ENCODE measurements at places on chromosomes 16 and 17.

DNA sequence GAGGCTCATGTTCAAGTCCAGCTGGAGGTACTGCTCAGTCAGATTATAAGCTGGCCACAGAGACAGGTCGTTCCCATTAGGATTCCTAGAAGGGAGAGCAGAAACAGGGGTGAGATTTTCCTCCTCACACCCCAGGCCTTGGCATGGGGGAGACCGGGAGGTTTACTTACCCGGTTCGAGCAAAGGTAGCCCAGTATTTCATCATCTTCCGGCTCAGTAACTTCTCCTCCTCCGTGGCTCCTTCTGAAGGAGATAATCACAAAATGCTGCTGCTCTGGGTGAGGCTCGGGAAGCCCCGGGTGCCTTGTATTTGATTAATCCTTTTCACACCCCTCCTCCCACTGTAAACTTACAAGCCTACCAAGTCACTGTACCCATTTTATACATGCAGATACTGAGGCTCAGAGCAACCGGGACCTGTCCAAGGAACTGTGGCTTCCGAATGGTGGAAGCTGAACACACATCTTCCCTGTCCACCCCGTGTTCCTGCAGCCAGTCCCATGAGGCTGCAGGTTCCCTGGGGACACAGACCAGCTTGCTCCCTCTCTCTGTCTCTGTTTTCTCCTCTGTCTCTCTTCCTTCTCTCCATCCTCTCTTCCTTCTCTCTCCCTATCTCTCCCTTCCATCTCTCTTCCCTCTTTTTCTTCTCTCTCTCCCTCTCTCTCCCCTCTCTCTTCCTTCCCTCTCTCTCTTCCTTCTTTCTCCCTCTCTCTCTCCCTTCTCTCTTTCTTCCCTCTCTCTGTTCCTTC is 13.9 kb upstream of the CES1 start:
- no peak for DNase-seq

GRCh38 chr17:76014925-76015261 is 12.2 kb downstream of the EVPL start:
- DNase-seq = no peak

GRCh38 chr16:12311877-12312276 is 335.3 kb downstream of the SNX29 start:
- no peak for DNase-seq

GRCh38 chr17:43846963-43847371 is at the start of gene CD300LG:
CD300LG (plus strand) TSS chr17:43847176; CDS start chr17:43847217, 41 bp downstream.
- no peak for DNase-seq

- DNase-seq = peak; percentile 47
Observed at GRCh38 chr17:55717898-55718735, 4.5 kb downstream of the TMEM100 start.

DNA sequence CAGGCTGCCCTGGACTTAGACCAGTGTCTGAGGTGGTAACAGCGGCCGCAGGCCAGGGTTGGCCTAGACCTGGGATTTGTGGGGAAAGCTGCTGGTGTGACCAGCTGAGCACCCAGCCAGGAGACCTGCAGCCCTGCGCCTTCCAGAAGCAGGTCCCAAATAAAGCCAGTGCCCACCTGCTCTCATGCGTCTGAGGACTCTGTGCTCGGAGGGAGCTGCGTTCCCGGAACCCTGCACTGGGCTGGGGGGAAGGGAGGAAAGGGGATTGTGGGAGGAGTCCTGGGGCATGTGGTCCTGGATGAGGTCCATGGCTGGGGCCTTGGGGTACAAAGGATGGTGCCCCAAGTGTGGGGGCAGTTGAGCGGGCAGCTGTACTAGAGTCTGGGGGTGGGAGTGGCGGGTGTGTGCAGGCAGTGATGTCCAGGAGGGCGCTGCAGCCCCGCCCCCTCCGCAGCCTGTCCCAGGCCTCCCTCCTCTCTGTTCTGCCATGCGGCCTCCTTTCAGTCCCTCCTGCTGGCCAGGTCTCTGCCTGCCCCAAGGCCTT is 1.8 kb upstream of the NECAB2 start:
- DNase-seq = no peak

GRCh38 chr16:23901178-23902033 is 65.6 kb downstream of the PRKCB start:
- no peak for DNase-seq

- DNase-seq = no peak
Observed at GRCh38 chr16:77376358-77376757, 58.5 kb downstream of the ADAMTS18 start.

DNA sequence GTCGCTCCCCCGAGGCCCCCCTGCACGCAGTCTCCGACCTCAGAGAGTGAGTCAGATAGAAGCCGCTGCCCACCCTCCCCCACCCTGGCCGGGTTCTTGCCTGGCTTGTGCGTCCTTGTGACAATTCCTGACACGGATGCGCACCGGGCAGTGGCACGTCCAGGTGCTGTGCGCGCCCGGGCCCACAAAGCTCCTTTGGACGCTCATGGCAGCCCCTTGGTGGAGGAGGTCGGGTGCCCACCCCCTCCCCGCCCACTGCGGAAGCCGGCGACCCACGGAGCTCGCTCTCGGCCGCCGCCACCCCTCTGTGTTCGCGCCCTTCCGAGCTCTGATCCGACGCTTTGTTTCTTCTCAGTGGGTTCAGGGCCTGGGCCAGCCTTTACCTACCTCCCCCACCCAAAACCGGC is 662 bp upstream of the TUBB3 start:
- peak; percentile 44 for DNase-seq

DNA sequence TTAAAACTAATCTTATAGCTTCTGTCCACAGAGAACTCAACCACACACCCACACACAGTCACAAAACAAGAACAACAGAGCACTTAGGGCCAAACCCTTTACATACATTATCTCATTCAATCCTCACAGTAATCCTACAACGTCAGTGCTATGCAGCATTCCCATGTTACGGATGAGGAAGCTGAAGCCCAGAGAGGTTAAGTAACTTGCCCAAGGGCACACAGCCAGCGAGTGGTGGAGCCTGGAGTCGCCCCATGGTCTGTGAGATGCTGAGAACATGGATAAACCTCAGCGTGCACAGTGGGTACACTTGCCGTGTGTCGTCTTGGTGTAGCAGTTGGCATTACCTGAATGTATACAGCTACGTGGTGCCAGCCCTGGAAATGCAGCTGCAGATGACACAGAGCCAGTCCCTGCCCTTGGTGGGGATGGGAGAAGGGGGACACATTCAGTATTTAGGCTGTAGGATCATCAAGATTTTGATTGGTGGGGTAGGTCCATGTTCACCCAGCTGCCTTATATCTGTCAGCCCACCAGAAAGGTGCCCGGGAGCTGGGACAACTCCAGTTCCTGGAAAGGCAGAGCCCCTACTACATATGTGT is 177.0 kb downstream of the IRF8 start:
- no peak for DNase-seq

DNA sequence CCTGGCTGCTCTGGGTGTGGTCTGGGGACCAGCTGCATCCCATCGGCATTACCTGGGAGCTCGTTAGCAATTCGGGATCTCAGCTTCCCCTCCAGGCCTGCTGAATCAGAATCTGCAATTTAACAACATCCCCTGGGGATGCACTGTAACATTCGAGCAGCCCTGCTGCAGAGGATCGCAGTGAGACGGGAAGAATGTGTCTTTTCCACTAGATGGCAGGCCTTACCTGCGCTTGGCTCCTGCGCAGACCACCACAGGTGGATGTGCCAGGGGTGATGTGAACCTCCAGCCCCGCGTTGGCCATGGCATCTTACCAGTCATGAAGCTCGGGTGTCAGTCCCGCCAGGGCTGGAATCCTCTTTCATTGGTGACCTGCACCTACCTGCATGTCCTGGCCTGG is 209.9 kb downstream of the PRKCB start:
- no peak for DNase-seq

- no peak for DNase-seq
Observed at GRCh38 chr17:72516772-72517399, 396.1 kb downstream of the SOX9 start.

DNA sequence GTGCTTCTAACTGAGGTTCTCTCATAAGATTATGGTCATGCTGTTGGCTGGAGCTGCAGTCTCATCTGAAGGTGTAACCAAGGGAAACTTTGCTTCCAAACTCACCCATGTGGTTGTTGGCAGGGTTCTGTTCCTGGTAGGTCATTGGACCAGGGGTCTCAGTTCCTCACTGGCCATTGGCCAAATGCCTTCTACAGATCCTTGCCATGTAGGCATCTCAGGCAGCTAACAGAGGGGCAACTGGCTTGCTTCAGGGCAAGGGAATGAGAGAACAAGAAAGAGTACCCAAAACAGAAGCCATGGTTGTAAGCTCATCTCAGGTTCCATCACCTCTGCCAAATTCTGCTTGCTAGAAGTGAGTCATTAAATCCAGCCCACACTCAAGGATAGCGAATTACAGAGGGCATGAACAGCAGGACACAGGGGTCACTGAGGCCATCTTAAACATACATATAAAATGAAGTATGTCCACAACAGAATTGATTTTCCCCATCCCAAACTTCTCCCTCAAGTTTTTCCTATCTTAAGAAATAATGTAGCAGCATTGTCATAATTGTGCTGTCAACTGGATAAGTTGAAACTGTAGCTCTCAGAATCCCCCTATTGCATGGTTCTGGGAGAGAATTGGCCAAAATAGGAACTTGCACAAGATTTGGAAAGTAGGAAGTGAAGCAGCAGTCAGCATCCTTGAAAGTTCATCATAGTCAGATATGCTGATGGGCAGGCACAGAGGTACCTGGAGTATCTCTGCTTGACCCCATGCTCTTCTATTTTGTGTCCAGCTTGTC is 42.4 kb upstream of the CES5A start:
- DNase-seq = no peak

DNA sequence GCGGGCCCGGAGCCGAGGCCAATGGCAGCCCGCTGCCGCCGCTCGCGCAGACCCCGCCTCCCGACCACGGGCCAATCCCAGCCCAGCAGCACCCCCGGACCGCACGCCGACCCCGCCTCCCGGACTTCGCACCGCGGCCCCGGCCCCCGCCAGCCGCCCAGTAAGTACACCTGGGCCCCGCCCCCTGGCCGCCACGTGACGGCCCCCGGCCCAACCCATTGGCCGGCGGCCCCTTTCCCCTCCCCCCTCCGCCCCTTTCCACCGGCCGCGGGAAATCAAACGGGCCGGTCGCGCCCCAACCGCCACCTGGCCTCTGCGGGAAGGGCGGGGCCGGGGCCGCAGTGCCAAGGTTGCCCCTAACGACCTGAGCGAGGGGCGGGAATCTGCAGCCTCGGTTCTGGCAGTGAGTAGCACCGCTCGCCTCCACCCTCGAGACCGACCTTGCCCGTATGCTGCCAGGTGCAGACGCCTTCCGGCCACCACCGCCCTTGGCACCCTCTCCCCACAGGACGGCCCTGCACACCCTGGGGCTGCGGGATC is at the start of gene YBX2:
TSS of gene YBX2 (minus strand) at position 26 of the 540 bp plus-strand sequence. CDS start 139 bp downstream, outside the sequence.
- peak; percentile 72 for DNase-seq

DNA sequence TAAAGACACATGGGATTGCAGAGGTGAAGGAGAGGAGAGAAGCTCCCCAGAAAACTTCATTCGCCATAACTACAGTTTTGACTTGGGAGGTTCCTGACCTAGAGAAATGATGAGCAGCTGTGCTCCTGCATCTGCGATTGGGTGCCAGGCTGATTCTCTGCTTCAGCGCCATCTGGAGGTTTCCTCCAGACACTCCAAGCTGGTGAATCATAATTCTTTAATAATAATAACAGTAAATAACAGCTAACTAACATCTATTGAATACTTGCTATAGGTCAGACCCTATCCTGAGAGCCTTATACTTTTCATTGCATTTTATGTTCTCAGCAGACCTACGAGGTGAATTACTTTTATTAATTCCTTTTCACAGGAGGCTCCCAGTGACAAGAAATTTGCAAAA is 575.8 kb downstream of the TOX3 start:
- no peak for DNase-seq

DNA sequence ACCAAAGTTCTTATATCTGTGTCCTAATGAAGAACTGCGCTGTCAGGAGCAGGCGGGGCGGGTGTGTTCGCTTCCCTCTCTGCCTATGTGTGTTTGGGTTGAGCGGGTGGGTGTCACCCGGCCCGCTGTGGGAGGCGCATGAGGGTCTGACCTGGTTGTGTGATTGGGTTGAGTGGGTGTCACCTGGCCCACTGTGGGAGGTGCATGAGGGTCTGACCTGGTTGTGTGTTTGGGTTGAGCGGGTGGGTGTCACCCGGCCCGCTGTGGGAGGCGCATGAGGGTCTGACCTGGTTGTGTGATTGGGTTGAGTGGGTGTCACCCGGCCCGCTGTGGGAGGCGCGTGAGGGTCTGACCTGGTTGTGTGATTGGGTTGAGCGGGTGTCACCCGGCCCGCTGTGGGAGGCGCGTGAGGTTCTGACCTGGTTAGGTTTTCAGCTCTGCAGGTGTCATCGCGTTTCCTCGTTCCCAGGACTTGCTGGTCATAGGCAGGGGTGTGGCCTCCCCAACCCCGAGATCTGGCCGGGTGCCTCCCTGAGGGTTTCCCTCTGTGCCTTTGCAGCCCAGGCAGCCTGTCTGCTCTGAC is 69.6 kb upstream of the ZNF750 start:
- DNase-seq = peak; percentile 58

GRCh38 chr17:49200423-49201083 is 9.8 kb downstream of the GNGT2 start:
- DNase-seq = no peak

DNA sequence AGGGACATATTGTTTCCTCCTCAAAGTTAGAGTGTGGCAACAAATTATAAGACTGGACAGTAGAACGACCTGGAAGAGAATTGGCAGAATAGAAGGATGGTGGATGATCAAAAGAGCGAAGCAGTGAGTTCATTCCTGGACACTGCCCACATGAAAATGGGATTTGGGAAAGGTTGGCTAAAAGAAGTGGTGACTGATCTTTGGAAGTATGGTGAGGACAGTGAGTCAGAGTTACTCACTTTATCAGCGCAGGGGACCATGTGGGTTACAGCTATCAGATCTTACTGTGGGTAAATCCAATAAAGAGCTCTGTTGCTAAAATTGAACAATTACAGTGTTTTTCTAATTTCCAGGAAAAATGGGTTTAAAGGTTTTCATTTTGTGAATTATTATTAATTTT is 2.7 kb upstream of the TANC2 start:
- no peak for DNase-seq

- DNase-seq = no peak
Observed at GRCh38 chr16:27431773-27432532, 30.0 kb downstream of the IL21R start.

DNA sequence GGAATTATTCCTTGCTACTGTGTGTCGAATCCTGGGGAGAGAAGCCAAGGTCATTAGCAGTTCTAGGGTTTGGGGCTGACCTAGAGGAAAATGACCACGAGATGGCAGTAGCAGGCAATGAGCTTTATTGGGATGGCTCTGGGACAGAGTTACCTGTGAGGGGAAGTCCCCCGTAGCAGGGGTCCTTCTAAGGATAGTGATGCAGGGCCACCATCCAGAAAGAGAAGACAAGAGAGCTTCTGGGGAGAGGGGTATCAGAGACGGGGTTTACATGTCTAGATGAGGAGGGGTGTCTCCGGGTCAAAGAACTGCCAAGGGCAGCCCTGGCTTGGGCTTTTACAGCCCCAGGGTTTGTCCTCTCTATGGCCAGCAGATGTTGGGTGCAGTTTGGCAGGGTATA is 6.4 kb upstream of the GGT6 start:
- peak; percentile 49 for DNase-seq

- DNase-seq = no peak
Observed at GRCh38 chr16:67716097-67716496, 3.0 kb downstream of the GFOD2 start.
